ENCODE measurements at places on chromosomes 1 and 21.

- DNase-seq: no peak
These were observed 57.3 kb upstream of the STUM start for GRCh38 chr1:226491093-226491850.

DNA sequence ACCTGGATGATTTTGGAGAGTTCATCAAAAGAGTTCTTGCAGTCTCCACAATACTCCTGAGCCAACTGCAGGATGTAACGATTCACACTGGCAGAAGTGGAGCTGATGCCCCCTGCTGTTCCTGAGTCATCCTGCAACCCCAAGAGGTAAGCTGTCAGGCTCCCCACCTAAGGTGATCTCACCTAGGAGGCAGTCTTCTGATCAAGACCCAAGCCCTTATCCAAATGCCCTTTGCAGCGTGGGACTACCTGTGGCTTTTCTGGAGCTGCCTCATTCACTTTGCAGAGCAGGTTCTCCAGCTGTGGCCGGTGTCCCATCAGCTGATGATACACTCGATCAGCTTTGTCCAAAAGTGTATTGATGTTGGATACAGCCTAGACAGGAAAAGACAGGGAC lies 96.4 kb downstream of the UBR4 start:
- no peak for DNase-seq

DNA sequence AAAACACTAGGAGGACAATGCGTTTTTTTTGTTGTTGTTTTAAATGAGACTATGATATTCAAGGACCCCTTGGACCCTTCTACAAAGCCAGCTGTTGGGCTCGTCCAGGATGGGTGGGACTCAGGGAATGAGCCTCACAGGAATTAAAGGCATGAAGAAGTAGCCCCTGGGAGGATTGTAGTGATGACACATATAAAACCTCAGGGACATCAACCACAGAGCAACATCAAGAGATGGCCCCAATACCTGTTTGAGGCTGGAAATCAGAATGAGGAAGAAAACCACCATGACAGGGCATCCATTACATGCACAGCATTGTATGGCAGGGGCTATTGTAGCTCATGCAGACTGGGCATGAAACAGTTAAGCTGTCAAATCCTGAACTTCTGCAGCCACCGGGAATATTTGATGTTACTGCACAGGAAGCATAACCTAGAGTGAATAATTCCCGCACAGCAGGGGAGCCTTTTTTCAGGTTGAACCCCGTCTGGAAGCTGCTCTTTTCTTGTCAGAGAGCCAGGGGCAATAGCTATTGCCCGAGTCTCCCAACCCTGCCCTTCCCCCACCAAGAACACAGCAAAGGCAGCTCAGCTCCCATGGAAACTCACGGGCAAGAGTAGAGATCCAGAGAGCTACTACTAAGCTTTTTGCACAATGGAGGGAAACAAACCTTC lies 140.2 kb upstream of the FGGY start:
- DNase-seq: peak; percentile 66

- DNase-seq: no peak
These were observed 17.7 kb downstream of the IVL start for GRCh38 chr1:152926091-152926490.

GRCh38 chr1:59669752-59670312 lies 144.9 kb upstream of the HOOK1 start:
- DNase-seq: no peak

GRCh38 chr1:240280560-240281322 lies 189.1 kb downstream of the FMN2 start:
- no peak for DNase-seq

DNA sequence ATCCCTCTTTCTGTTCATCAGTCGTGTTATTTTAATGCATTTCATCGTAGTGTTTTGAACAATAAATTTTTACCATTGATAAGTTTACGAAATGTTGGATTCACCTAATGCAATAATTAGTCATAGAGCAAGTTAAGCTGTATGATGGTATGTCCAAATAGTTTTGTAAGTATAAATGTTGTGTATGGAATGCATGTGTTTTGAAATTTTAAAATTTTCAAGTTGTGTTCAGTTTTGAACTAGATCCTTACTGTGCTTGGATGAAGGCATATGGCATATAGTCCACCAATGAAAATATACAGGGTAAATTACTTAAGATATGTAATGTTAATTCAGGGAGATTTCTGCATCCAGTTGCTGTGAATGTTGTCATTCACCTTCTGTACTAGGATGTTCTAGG lies 2.3 kb downstream of the ZMYM4 start:
- no peak for DNase-seq

DNA sequence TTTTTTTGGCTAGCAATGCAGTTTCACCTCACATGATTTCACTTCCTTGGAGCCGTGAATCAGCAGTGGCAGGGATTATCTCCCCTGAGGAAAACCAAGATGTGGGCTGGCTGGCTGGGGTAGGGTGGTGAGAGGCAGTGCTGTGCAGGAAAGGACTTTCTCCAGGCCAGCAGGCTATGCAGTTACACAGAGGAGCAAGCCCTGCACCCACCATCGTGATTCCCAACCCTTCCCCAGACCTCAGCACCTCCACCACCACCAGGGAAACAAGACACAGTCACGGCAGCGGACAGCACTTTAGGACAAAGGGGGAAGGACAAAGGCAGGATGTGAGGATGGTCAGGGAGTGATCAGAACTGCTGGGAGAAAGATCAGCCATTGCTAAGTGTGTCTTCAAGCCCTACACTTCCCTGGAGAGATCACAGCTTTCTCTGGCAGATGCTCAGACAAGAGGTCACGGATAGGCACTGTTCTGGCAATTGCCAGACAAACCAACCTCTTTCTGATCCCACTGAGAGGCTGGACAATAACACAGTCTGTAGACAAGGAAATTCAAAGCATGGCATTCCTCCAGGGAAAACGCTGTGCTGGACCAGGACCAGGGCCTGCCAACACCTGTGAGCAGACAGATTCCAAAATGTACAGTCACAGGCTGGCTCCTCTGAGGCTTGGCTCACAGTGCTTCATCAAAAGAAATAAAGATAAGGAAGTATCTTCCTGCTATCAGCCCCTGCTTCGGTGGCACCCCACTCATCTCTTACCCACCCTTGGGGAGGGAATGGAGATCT lies 509.4 kb downstream of the SMYD3 start:
- no peak for DNase-seq

GRCh38 chr21:45607909-45608295 lies 35.6 kb upstream of the PCBP3 start:
- DNase-seq: no peak

- no peak for DNase-seq
These were observed 7.1 kb downstream of the RCC2 start for GRCh38 chr1:17432412-17432811.

- DNase-seq: no peak
These were observed 90.6 kb upstream of the CNIH3 start for GRCh38 chr1:224525411-224526040.

DNA sequence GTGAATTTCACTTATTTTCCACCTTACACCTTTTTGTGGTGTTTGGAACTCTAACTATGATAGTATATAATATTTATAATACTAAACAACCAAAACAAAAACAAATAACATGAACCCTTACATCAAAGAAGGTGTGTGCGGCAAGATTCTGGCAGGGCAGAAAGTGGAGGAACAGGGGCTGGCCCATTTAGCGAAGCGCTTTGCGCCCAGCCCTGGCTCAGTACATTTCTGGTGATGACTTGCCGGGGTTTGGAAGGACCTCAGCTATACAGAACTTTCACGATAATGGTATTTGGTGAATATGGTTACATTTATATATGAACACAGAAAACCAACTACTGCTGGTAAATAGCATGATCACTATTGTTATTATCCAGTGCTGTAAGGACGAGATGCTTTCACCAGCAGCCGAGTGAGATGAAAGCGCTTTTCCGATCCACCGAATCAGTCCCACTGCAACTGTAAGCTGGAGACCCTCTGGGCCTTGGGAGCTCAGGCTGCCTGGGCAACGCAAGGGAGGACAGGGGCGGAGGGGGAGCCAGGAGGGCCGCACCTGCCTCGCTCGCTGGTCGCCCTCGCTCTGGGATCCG lies 63.9 kb downstream of the CD247 start:
- no peak for DNase-seq

DNA sequence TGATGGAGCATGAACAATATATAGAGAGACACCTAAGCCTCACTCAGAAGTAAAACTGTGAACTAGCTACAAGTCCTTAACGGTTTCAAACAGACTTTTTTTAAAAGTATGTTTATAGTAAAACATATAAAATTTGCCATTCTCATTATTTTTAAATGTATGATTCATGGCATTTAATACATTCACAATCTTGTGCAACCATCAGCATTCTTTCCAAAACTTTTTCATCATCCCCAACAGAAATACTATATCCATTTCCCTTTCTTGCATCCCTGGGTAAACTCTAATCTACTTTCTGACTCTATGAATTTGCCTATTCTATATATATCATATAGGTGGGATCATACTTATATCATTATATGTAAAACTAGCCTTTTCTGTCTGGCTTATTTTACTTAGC lies 25.5 kb downstream of the EVI5 start:
- no peak for DNase-seq

DNA sequence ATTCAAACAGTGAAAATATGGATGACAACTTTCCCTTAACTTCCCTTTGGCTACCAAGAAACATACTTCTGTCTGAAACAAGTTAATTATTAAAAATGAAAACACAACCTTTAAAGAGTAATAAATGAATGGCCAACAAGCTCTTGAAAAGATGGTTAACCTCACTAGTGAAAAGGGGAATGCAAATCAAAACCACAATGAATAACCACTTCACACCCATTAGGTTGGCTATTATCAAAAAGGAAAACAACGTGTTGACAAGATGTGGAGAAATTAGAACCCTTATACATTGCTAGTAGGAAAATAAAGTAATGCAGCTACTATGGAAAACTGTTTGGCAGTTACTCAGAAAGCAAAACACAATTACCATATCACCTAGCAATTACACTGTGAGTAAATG lies 14.1 kb downstream of the COP1 start:
- no peak for DNase-seq

DNA sequence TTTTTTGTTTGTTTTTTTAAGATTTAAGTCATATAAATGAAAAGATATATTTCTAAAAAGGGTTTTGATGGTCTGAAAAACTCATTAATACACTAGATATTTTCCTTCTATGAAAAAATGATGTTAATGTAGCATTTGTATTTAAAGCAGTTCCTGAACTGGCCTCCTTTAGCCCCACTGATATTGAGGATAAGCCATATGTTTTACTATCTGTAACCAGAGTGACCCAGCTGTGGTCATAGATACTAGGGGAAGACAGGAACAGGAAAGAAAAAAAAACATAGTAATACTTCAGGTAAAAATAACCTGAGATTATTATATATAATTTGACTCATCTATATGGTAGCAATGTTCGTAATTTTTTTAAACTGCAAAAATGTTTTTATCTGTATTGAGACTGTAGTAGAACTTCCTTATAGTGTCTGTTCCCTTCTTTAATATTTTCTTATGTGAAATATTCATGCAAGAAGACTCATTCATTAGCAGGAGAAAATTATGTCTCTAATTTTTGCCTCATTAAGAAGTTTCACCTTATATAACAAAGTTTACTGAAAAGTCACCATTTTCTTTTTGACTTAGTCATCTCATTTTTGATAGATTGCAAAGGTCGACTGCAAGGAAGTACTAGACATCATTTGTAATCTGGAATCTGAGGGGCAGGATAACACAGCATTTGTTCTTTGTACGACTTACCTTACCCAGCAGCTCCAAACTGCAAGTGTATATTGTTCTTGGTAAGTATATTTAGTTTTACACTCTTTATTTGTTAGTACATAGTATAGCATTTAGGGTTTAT lies 25.6 kb upstream of the TMCO2 start:
- no peak for DNase-seq

GRCh38 chr21:31667639-31668038 lies 8.1 kb downstream of the SOD1 start:
- DNase-seq: no peak

- no peak for DNase-seq
These were observed 149.6 kb downstream of the SEC16B start for GRCh38 chr1:177820213-177820612.

DNA sequence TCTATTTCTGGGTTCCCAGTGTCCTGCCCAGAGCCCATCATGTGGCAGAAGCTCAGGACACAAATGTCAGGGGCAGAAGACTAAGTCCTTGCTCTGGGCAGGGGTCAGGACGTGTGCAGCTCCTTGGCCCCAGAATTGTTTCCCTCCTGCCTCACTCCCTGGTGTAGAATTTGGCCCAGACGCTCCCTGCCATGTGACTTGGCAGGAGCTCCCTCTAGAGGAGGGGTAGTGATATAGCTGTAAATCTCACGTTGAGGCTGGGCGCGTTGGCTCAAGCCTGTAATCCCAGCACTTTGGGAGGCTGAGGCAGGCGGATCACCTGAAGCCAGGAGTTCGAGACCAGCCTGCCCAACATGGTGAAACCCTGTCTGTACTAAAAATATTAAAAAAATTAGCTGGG lies 91.2 kb downstream of the UBIAD1 start:
- no peak for DNase-seq

DNA sequence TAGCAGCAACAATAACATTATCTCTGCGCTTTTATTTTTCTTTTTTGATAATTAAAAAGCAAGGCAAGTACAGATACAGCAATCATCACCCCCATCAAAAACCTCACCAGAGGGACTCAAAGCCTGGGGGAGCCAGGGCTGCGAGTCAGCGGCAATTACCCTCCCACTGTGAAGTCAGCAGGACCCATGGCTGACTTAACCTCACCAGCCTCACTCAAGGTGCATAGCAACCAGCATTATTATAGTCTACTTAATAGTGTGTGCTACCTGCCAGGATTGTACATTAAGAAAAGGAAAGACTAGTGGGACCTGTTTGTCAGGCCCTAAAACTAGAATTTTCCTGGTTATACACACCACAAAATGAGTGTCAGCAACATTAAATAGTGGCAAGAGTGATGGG lies 28.9 kb upstream of the SERBP1 start:
- peak; percentile 76 for DNase-seq

GRCh38 chr1:30280572-30280971 lies 442.8 kb downstream of the MATN1 start:
- DNase-seq: no peak

GRCh38 chr1:36773827-36774541 lies 260.3 kb downstream of the GRIK3 start:
- DNase-seq: no peak

DNA sequence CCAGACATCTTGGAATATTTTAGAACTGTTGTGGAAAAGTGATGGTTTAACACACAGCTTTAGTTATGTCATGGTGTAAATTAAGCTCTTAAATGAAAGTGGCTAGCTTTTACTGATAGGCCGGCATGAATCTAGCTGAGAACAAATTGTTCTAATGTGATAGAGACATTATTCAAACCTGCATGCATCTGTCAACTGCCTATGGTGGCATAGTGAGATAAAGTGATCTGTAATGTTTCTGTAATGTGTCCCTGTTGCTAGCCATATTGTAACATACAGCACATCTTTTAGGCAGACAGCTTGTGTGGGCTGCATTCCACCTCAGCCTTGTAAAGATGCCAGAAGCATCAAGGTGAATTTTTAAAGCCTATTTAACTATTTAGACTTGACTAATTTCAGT lies 16.0 kb downstream of the LRIG2 start:
- no peak for DNase-seq

DNA sequence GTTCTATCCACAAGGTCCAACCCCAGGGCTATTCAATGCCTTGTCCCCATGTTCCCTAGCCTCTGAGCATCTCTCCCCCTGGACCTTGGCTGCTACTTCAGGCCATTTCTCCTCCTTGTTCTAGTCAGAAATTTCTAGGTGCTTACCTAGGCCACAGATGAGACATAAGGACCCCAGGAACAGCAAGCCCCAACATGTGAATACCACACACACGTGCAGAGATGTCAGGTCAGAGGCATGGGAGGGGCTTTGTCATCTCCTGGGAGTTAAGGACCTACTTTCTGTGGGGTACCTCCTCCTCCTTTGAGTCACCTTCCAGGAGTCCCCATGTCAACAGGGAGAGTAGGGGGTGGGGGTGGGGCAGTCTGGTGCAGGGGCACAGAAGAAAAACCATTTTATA lies 7.1 kb upstream of the RGS16 start:
- no peak for DNase-seq
